ENCODE measurements at places on chromosomes 6 and 20.

DNA sequence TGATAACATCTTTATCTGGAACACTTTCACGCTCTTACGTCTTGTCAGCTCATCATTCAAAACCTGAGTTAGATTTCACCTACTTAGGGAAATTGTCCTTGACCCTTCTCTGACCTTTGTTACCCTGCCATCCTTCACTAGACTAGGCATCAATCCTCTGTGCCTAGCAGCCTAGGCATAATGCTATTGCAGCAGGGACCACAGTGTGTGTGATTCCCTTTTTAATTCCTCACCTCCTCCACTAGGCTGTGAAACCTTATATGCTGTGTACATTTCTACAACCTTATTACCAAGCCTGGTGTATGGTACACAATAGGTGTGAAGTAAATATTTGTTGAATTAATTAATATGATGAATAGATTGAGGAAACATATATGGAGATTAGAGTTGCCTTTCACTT, 66.7 kb upstream of the DEFB112 start:
- no peak for DNase-seq

- no peak for DNase-seq
Measured at GRCh38 chr6:89853068-89853467, 23.4 kb downstream of the CASP8AP2 start.

- no peak for DNase-seq
Measured at GRCh38 chr6:31423550-31423949, 20.2 kb downstream of the MICA start.

DNA sequence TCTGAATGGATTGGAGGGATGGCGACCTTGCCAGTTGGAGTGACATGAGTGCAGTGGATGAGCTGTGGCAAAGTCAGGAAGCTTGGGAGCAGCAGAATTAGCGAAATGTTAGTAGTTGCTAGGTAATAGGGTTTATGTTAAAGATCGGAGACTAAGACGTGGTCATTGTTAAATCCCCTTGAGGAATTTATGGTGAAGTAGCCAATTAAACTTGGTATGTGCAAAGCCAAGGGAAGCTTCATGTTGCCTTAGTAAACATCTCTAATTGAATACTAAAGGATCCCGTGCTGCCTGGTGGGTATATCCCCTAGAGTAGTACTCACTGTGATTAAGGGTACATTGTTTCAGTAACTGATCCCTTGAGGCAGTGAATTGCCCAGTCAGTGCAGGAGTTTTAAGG, 106.0 kb downstream of the PRIM2 start:
- no peak for DNase-seq

GRCh38 chr6:30463242-30463641, 26.1 kb upstream of the HLA-E start:
- DNase-seq, result no peak

DNA sequence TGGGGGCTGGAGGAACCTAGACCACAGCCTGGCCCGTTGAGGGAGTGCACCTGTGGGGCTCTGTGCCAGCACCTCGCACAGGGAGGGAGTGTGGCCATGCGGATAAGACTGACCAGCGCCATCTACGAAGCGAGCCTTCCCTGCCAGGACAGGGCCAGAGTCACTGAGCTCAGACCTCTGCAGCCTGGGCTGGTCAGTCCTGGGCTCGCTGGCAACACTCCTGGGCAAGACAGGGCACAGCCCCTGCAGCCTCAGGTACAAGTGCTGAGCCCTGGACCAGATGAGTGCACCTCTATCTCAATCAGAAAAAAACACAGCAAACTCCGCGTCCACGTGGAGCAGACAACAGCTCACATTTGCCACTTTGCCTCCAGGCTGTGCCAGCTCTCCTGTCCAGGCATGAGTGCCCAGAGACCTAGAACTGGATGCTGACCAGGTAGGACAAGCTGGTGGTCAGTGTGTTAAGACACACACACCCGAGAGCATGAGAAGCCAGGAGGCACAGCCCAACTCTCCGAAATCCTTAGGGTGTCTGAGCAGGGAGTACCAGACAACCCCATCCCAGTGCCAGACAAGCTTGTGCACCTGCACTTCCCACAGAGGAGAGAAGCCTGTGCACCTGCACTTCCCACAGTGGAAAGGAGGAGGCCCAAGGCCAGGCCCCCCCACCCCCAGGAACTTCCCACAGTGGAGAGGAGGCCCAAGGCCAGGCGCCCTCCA, 4.9 kb downstream of the ARFRP1 start:
- no peak for DNase-seq

Measured in NCI-H2081 (cell line).